ENCODE measurements at places on chromosomes 3 and 15.

GRCh38 chr3:5687230-5687629 is 499.7 kb downstream of the EDEM1 start:
- no peak for DNase-seq

- DNase-seq: no peak
These were observed 157.4 kb upstream of the CTNNB1 start for GRCh38 chr3:41041899-41042298.

- DNase-seq: no peak
These were observed 22.7 kb upstream of the ATP1B3 start for GRCh38 chr3:141853629-141854168.

- no peak for DNase-seq
These were observed 848 bp upstream of the CADPS start for GRCh38 chr3:62876064-62876463.

- DNase-seq: no peak
These were observed 63.3 kb downstream of the ABTB1 start for GRCh38 chr3:127735767-127736693.

DNA sequence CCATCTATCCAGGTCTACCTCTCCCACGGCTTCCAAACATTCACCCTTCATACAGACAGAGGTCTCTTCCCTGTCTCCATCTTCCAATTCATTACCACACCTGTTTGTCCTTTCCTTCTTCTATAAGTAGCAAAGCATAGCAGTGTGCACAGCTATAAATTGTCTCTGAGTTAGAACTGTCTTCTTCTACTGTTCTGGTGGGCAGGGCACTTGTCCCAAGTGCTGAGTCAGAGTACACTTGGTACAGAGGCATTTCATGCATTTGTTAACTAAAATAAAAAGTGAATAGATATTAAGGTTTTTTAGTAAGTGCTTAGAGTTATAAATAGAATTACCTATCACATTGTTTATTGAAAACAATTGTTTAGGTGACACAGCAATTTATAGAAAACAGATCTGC is 150.1 kb upstream of the CCDC54 start:
- DNase-seq: no peak

GRCh38 chr15:43771816-43772215 is 5.0 kb downstream of the ELL3 start:
- DNase-seq: no peak

- DNase-seq: no peak
These were observed 290.1 kb upstream of the SATB1 start for GRCh38 chr3:18715208-18715607.

- no peak for DNase-seq
These were observed 227.5 kb downstream of the CADPS start for GRCh38 chr3:62647711-62648110.

DNA sequence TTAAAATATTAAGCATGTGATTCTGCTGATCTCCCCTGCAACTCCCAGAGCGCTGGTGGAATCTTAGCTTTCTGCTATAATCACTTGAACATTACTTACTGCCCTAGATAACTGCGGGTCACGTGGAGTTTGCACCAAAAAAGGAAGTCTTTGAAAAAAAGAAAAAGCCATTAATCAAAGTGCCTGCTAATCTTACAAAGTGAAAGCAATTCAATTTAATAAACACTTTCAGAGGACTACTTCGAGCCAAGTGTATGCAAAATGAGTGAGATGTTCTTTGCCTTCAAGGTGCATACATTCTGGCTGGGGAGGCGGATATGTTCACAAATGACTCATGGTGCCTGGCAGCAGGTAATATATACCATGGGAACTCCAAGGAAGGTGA is 109.9 kb upstream of the GAP43 start:
- DNase-seq: no peak

DNA sequence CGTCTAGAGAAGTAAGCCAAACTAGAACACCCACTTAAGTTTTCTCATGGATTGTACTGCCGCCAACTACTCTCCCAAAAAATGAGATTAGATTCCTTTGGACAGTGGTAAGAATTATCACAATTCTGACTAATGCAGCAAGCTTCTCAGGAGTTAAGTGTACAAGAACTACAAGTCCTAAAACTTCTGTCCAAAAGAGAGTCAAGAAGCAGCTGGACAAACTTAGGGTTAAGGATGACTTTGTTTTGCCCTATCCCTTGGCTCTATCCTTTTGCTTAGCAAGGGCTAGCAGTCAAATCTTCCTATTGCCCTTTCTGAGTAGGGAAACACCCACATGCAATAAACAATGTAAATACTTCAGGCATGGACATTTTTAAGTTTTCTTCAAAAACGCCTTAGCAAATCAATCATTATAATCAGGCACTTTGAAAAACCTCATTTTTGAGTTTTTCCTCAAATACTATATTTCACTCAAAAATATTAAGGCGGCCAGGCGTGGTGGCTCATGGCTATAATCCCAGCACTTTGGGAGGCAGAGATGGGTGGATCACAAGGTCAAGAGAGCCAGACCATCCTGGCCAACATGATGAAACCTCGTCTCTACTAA is 19.5 kb downstream of the RAF1 start:
- DNase-seq: no peak

GRCh38 chr3:40524568-40525285 is at the start of gene ZNF621:
Gene ZNF621, plus strand, starts transcription at chr3:40524960. Its CDS starts 881 bp downstream, at chr3:40525841.
- peak; percentile 67 for DNase-seq

DNA sequence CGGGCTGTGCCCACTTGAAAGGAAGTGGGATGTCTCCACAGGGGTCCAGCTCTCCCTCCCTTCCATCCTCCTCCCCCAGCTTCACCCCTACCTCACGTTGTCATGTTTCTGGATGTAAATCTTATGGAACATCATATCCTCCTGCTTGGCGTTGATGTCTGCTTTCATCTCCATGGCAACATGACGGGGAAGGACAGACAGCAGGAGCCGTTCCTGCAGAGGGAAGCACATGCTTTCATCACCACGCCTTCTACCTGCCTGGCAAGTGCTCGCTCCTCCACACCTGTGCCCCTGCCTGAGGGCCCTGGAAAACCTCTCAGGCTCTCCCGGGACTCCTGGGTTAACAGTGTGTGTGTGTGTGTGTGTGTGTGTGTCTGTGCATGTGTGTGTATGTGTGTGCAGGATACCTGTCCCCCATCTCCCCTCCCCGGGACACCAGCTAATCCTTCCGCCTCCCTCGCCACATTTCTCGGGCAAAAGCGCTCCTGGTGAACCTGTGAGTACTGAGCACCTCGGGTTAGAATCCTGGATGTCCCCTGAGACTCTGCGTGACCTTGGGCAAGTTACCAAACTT is 101.1 kb downstream of the ADCY5 start:
- DNase-seq: no peak

DNA sequence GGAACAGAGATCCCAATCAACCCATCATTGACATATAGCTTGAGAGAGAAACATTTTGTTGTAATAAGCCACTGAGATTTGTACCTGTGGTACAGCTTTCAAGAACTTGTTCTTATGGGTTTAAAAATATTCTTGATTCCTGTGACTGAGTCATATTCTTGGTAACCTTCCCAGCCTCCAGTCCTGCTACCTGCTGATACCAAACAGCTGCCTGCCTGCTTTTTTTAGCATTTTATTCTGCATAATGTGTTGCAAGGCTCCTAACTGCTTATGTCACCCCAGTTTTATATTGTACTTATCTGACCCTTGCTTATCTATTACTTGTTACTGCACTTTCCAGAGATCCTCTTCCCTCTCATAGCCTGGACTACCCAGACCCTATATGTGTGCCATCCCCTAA is 349.3 kb upstream of the SOX2 start:
- DNase-seq: no peak

DNA sequence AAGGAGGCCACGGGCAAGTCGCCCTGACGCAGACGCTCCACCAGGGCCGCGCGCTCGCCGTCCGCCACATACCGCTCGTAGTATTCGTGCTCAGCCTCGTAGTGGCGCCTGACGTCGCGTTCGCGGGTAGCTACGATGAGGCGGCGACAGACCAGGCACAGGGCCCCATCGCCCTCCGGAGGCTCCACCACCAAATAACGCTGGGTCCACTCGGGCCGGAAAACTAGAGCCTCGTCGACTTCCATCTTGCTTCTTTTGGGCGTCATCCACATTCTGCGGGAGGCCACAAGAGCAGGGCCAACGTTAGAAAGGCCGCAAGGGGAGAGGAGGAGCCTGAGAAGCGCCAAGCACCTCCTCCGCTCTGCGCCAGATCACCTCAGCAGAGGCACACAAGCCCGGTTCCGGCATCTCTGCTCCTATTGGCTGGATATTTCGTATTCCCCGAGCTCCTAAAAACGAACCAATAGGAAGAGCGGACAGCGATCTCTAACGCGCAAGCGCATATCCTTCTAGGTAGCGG is at the start of gene EPM2AIP1:
Gene EPM2AIP1 (minus strand): TSS at position 326 of the 520 bp plus-strand sequence. CDS start 54 bp downstream, at position 272.
- DNase-seq: no peak

GRCh38 chr3:15502616-15503015 is 18.9 kb downstream of the COLQ start:
- no peak for DNase-seq

DNA sequence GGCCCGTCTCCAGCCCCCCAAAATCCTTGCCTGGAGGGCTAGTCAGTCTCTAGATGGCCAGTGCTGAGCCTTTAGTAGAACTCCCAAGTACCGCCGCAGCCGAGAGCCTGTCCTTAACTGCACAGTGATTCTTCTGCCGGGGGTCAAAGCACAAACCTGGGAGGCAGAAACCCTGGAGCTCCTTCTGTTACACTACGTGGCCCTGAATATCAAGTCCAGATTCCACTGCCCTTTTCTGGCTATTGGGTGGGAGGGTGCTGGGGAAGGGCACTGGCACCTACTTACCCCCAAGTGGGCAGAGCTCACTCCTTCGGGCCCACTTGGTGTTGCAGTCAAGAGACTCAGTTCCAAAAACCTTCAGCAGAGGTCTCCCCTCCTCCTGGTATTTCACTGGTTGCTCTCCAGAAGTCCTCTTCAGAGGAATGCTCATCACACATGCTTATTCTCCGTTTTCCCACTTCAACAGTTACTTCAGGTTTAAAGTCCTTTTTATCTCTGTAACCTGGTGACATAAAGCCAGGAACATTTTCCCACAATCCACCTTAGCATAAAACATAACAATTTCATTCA is 10.8 kb downstream of the PDHB start:
- DNase-seq: no peak

- DNase-seq: no peak
These were observed 18.0 kb upstream of the ADGRG7 start for GRCh38 chr3:100591411-100591810.

DNA sequence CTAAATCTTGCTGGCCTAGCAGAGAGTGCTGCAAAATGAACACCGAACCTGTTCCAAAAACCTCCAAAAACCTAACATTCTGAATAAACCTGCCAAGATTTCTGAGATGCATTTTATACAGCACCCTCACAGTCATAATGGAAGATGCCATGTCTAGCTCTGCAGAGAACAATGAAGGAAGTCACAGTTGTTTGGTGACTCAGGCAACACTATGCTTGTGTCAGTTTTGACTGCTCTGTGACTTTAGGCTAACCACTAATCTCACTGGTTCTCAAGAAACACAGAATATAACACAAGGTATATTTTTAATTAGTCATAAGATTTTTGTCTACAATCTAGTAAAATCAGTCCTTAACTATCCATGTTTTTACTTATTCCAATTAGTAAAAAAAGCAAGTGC is 606.6 kb downstream of the TBL1XR1 start:
- DNase-seq: no peak

- no peak for DNase-seq
These were observed 31.9 kb downstream of the TRAK1 start for GRCh38 chr3:42123012-42123581.

- peak; percentile 35 for DNase-seq
These were observed 513 bp downstream of the CLASP2 start for GRCh38 chr3:33717616-33717865.

DNA sequence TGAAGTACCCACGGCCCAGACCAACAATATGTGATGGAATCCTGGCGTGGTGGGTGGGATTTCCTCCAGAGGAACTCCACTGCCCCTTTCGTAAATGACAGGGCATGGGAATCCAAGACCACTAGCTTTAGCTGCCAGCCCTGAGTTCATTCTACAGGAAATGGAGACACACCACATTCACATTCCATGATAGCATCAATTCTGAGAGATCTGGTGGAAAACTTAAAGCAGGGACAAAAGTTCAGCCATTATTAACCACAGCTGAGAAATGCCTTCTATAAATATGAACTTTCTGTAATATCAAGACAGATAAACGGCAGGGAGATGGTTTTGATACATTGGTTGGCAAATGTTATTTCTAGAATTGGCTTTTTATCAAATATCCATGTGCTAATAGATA is 98.2 kb downstream of the FBN1 start:
- DNase-seq: no peak

DNA sequence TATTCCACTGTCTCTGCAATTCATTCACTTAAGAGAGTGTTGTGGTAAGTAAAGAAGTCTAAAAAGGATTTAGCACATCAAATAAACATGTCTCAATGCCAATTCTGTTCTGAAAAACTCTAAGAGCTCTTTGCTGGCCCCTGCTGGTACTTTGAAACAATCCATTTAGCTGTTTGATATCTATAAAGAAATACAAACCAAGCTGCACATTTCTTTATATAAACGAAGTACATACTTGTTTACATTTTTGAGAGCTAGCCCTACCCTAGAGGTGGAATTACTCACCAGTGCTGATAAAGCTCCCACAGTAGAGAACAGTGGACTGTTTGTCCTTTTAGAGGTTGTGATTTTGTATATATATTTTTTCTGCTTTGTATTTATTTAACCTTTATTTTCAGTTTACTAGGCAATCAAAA is 75.5 kb downstream of the NEDD4 start:
- DNase-seq: no peak

DNA sequence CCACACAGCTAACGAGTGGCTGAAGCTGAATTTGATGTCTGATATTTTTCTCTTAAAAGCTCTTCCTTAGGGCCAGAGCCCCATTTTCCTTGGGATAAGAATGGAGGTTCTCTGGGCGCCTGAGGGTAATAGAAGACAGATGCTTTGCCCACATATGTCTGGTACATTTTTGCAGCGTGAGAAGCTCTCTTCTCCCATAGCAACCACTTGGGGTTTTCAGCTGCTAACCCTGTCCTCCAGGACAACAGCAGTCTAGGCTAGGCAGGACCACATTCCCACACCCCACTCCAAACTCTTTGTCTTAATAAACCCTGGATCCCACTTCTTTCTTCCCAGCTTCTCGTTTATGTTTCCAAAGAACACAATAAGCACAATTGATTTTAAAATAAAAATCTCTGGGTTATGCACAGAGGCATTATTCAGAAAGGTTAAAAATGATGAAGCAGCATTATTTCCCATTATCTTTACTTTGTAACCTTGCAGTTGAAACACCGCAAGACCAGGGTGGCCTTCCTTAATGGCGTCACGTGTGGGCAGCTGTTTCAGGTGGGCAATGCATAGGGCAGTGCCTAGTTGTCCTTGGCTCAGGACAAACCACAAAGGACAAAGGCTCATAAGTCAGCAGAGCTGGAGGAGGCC is 56.5 kb upstream of the NTRK3 start:
- no peak for DNase-seq

GRCh38 chr3:158571969-158572765 is 1.2 kb downstream of the MLF1 start:
- no peak for DNase-seq

All from stimulated activated CD4-positive, alpha-beta T cell treated with anti-CD3 and anti-CD28 coated beads, Interleukin-15, amount 100 ng/mL, for 1 hour (primary cell).